ENCODE measurements at places on chromosomes 5 and 9.

DNA sequence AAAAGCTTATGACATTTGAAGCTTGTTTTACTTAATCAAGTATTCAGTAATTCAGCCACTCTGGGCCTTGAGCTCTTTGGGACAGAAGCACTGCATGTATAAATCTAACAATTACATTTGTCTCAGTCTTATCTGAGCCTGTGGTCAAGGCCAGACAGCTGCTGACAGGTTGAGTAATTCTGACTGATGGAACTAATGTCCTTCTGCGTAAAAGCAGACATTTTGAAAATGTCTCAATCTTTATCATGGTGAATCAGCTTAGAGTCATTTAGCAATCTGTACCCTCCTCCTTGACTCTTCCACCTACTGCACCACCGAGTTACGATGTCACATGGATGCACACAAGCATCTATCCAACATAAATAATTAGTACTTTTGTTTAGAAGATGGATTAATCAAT lies 400.0 kb downstream of the ARRDC3 start:
- no peak for DNase-seq

GRCh38 chr5:116492016-116492623 lies 82.5 kb downstream of the SEMA6A start:
- DNase-seq: no peak

- no peak for DNase-seq
Observed at GRCh38 chr5:137651022-137651421, 84.9 kb downstream of the KLHL3 start.

DNA sequence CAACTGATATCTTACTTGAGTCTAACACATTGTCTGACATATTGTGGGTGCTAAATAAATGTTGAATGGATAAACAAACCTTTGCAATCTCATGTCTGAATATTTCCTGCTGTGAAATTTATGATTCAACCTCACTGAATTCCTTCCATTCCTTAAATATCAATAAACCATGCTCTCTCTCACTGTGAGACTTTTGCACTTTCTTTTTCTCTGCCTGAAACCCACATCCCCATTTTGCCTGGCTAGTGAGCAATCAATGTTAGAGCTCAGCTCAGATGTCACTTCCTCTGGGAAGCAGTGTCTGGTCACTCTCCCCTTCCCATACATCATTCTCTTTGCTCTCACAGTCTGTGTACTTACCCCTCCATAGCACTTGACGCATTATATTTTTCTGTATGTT lies 383.7 kb upstream of the TRPC7 start:
- DNase-seq: no peak

DNA sequence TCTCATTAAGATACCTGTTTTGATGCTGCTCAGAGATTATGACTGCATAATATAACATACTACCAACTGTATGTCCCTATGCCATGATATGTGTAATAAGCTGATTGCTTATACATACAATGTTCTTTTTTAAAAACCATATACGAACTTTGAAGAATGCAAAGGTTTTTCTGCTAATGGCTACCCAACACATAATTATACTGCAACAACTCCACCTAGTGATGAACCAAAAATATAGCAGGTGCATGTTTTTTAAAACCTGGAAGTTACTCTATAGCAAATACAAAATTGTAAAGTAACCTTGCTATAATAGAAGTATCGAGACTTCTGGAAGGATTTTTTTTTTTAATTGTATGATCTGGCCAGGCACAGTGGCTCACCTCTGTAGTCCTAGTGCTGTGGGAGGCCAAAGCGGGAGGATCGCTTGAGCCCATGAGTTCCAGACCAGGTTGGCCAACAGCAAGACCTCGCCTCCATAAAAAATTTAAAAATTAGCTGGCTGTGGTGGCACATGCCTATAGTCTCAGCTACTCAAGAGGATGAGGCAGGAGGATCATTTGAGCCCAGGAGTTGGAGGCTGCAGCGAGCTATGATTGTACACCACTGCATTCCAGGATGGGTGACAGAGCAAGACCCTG lies 49.1 kb downstream of the HOMER1 start:
- DNase-seq: no peak

GRCh38 chr9:121453232-121453892 lies 46.3 kb downstream of the GGTA1 start:
- no peak for DNase-seq

- DNase-seq: peak; percentile 15
Observed at GRCh38 chr5:140113180-140113698, 670 bp upstream of the PURA start.

- DNase-seq: no peak
Observed at GRCh38 chr5:102888483-102888882, 133.4 kb downstream of the PAM start.

DNA sequence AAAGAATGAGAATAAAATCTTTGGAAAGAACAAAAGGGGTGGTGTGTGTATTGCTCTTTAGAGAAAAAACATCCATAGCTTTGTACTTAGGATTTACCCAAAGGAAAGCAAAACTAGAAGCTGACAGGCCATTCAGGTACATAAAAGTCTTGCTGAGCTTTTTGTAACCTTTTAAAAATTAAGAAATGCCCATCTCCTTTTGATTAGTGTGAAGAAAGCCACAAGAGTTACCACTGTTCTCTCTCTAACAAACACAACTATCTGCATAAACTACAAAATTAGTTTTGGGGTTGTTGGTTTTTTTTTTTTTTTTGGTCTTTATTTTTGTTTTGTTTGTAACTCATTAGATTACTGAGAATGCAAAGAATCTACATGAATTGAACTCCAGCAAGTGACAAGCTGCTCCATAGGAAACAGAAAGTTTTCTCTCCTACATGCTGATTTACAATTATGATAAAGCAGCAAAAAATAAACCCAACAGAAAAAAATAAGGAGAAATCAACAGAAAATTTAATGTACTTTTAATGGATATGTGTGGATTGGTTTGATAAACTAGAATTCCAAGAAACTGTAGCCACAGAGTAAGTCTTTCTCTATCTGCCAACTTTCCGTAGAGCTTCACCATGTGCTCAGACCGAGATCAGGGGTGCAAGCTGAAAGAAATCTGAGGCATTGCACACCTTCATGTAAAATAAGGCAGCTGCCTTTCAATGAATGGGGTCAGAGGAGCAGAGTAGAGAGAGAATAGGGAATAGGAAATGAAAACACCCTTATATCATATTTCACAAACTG lies 12.3 kb downstream of the BAAT start:
- DNase-seq: no peak

DNA sequence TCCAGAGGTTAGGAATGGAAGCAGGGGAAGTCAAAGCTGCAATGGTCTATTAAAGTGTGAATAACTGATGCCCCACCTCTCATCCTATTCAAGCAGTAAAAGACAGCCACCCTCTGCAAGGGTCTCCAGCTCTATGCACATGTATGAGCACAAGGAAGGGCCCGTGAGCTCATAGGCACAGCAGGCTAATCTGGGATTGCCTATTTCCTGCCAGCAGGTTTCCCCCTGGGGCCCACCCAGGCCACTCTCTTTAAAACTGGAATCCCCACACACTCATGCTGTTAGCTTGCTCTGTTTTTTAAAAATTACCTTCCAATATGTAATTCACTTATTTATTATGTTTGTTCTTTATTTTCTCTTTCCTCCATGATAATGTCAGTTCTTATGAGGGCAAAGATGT lies 48.7 kb upstream of the ZNF366 start:
- no peak for DNase-seq

GRCh38 chr5:158840193-158840592 lies 259.5 kb downstream of the EBF1 start:
- no peak for DNase-seq

- no peak for DNase-seq
Observed at GRCh38 chr9:79655551-79655950, 83.8 kb downstream of the TLE4 start.

DNA sequence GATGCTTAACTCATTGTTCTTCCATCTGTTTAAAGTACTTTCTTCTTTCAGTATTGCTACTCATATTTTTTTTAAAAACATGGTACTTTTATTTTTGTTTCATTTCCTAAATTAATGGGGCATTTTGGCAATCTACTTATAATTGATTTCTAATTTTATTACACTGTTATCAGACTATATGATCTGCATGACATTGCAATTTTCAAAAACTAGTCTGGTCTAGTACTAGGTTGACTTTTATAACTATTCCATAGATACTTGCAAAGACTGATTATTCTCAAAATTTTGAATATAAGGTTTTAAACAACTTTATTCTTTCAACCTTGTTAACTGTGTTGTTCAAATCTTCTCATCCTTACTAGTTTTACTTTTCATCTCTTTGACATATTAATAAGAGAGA lies 63.9 kb upstream of the MVB12B start:
- no peak for DNase-seq

DNA sequence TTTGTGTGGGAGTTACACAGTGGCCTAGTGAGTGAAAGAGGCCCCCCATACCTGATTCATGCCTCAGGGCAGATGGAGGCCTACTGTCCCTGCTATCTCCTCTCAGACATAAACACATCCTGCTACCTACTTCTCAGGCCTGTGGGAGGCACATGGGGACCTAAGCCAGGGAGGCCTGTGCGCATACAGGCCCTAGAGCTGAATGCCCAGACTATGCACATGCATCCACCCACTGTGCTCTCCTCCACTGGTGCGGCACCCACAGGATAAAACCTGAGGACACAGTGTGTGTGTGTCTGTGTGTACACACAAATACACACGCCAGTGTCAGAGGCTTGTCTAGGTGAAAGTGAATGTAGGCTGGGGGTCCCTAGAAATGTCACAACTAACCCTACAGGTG lies 1.4 kb downstream of the PAX5 start:
- no peak for DNase-seq
